Activated CD4-positive, alpha-beta memory T cell treated with anti-CD3 and anti-CD28 coated beads for 36 hours (primary cell): ENCODE measurements at places on chromosomes 3 and 15.

DNA sequence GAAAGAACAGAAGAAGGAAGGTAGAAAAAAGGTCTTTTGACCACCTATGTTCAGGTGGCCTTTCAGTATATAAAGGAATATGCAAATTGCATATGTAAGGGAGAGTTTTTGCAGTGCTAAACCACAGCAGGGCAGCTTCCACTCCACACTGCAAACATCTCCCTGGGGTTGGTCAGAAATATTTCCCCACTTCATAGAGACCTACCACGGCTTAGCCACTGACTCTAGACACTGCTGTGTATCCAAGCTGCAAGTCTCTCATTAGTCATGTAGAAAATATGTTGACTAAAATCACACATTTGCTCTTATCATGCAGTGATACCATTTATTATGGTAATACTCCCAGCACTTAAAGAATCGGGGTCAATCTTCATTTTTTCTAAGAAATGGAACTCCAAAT lies 214.9 kb upstream of the NR2F2 start:
- DNase-seq: no peak

GRCh38 chr3:139975594-139976365 lies 40.8 kb downstream of the CLSTN2 start:
- DNase-seq: no peak

DNA sequence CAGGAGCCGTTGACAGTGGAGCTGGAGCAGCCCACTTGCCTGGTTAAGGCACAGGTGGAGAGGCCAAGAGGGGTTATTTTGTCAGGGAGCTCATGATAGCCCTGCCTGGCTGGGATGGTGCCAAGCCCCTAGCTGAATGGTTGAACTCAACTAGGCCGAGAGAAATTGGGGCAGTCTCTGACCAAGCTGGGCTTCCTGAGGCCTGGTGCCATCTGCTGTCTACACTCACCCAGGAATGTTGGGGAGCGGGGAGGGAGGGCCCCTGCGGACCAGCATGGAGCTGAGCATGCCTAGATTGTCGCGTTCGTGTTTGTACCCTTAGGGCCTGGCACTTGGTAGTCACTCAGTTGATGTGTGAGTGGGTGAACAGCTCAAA lies 1.2 kb downstream of the BRPF1 start:
- no peak for DNase-seq

- DNase-seq: no peak
Observed at GRCh38 chr3:127209155-127209839, 16.4 kb downstream of the PRR23E start.

- DNase-seq: no peak
Observed at GRCh38 chr3:4802903-4803302, 176.3 kb upstream of the BHLHE40 start.

DNA sequence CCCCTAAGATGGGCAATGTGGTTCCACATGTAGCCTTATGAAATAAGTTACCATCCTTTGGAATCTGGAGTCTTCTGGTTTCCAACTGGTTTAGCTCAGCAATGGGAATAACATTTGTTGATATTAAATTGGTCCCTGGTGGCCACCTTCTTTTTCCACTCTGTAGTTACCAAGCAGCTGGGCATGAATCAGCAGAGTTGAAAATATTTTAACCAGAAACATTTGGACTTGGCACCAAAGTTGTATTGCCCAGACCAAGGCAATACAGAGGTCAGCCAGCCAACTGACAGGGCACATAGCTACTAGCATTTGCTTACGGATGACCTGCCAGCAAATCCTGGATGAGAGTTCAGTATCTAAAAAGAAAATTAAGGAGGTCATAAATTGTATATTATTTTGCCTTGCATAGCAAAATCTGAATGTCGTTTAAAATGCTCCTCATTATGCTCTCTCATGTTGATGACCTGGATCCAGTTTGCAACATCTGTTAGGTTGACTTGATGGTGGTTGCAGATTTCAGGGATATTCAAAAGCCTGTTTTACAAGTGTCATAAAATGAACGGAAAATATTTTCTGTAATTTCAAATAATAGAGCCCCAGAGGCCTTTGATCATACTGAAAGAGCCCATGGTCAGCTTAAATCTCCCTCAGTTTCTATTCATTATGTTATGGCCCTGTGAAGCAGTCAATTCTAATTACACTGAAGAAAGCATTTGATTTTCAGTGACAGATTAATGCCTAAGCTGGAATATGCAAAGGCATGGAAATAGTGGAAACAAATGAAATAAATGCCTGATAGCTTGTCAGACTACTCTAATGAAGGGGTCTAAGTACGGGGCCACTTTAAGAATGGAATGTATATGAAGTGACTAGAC lies 54.6 kb downstream of the PPM1L start:
- DNase-seq: no peak

DNA sequence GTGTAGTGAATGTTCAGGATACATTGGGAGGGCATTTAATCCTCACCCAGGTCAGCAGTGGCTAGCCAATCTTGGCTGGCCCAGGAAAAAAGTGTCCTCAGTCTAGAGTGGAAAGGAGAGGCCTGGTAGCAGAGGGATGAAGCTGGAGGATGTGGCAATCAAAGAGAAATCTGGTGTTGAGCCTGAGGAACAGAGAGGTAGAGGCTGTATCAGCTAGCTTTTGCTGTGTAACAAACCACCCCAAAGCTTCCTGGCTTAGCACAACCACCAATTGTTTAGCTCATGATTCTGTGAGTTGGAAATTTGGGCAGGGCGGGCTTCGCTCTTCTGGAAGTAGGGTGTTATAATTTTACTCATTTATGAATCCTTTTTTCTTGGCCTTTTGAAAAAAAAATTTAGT lies 49.8 kb upstream of the PRR23E start:
- no peak for DNase-seq

DNA sequence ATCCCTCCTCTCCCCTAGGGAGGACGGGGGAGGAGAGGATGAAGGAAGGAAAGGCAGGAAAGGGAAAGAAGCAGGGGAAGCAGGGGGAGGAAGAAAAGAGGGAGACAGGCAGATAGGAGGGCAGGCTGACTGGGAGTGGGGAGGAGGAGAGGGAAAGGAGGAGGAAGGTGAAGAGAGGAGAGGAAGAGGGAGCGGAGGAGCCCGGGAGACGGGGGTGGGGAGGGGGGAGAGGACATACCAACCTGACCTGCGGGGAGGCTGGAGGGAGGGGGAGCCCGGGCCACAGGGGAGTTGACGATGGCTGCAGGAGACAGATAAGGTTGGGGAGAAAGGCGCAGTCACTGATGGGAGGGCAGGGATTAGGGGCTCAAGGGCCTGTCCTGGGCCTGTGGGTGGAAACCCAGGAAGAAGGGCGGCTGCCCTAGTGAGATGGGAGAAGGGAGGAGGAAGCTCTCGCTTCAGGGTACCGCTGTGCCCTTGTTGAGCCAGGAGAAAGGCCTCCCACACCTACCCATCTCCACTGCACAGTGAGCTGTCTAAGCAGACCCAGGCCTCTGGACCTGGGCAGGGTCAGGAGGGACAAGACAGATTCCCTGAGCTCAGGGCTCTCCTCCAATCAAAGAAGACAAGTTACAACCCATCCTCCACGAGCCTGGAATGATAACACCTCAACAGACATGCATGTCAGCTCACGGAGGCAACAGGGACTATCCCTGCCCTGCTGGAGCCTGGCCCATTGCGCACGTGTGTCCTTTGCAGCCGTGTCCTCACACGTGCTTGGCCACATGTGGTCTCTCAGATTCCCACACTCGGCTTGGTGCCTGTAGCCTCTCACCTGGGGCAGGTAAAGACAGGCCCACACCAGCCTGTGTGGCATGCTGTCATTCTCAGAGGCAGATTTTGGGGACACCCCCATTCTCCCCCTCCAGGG lies 27.9 kb downstream of the C3orf18 start:
- DNase-seq: no peak
